ENCODE measurements at places on chromosomes 2 and 18.

- no peak for DNase-seq
- H3K27ac ChIP-seq = no peak overlapping the region
- peaks cover 6% of the 10 kb centered on the region for H3K27me3 ChIP-seq
- H3K4me3 ChIP-seq = no peak overlapping the region
- no peaks in the 10 kb centered on the region for H3K36me3 ChIP-seq
- no peaks in the 10 kb centered on the region for H3K4me1 ChIP-seq
These were observed 1.4 kb upstream of the DOK6 start for GRCh38 chr18:69399253-69399652.

- no peak overlapping the region for H3K4me3 ChIP-seq
- no peaks in the 10 kb centered on the region for H3K27me3 ChIP-seq
These were observed 58.1 kb upstream of the SDC1 start for GRCh38 chr2:20282916-20283592.

DNA sequence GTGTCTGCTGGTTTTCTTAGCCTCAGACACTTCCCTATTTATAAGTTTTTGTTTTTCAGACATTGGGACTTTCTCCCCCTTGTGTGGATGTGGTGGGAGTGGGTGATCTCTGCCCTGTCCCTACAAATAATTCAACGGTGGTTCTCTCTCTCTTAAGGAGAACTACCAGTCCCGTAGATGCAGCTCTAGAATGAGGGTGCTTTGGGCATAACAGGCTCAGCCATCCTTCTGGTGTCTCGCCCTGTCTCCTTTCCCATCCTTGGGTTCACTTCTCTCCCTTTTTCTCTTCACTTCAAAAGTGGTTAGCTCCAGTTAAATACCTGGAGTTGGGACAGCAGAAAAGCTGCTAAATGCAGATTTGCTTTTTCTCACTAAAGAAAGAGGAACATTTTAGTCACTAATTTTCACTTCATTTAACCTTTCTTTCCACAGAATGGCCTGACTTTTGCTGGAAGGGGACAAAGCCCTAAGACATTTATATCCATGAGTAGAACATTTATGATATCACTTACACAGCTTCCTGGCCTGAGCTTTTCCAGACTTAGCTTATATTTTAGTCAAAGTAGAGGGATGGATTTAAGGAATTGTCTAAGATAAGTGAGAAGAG, 121.2 kb upstream of the CXCR4 start:
- no peaks in the 10 kb centered on the region for H3K4me1 ChIP-seq
- no peaks in the 10 kb centered on the region for H3K27me3 ChIP-seq
- DNase-seq = no peak
- no peak overlapping the region for H3K4me3 ChIP-seq
- H3K27ac ChIP-seq = no peak overlapping the region

DNA sequence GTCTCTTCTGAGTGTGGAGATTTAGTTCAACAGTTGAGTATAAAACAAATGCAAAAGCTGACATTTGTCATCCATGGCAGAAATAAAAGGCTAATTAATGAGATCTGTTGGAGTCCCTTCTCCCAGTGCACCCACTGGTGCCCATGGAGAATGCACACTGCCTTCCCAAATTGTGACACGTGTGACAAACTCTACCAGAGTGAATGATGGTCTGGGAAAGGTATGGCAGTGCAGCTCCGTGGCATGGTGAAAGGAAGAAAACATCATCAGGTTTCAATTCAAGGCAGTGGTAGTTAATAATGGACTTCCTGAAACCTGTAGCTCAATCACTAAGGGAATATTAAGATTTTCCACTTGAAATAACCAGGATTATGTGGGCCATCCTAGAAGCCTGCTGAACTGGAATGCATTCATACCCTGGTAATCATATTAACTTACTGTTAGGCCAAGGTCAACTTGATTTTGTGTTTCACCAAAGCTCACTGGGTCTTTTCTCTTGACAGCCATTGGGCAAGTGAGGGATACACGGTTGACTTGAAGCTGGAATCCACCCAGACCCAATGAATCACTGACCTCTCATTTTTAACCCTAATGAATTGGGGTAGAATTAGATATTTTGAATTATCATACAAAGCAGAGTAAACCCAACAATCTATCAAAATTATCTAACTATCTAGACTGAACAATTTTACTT, 167.6 kb downstream of the AFF3 start:
- H3K27ac ChIP-seq = no peak overlapping the region
- no peak for DNase-seq
- no peaks in the 10 kb centered on the region for H3K27me3 ChIP-seq
- H3K4me1 ChIP-seq = peaks cover 8% of the 10 kb centered on the region
